ENCODE measurements at places on chromosomes 12 and 14.

DNA sequence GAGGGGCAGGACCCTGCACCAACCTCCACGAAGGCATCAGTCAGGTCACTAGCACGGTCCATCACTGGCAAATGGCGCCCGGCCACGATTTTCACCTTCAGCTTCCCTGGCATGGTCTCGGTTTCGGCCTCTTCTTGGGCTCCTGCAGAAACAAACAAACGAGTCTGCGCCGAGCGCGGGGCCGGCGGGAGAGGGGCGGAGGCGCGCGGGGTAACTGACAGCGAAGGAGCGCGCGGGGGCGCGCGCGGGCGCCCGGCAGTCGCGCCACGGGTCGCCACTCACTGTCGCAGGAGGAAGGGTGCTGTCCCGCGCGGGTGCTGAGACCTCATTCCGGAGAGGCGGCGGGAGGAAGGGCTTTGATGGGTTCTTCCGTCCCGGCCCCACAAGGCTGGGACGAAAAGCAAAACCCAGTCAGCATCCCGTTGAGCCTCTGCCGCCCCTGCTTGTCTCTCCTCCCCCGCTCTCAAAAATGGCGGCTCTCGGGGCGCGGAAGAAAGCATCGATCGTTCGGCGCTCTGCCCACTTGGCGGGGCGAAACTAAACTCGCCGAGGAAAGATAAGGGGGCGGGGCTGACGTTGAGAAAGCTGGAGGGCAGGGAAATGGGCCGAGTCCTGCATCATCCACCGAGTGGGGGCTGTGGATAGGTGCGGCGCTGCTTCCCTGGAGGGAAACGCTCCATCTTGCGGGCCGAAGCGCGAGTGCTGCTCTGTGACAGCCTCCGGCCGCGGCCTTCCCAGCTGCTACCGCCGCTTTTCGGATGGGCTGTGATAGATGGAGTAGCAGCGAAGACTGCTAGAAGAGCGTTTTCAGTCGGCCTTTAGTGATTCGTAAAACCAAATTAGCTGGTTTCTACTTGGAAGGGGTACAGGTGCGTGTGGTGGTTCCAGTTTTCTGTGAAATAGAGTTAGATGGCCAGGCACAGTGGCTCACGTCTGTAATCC, at the start of gene C2CD5:
TSS of gene C2CD5 (minus strand) at position 505 of the 942 bp plus-strand sequence. CDS start at position 113, 392 bp downstream.
- peak; percentile 89 for DNase-seq

DNA sequence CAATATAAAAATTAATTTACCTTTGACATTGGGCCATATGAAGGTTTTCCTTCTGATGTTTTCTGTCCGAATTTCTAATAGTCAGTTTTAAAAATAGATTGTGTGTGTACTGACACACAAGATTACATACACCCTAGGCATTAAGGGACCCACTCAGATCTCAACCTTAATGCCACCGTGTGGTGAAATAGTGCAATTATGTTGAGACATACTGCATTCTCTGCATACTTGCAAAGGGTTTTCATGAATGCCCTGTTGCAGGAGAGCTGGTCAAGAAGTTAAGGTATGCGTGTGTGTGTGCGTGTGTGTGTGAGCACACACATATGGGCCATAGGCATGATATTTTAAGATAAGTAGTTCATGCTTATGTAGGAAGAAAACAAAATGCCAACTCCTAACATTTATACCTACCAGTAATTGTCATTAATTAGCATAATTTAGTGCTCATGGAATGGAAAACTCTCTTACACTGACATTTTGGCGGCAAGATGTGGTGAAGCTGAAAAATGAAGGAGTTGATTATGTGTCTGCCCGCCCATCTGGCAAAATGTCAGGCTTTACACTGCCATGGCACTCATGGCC, 58.8 kb downstream of the PIK3C2G start:
- DNase-seq, result no peak

- DNase-seq, result no peak
These were observed 1.2 kb downstream of the VWF start for GRCh38 chr12:6123258-6123657.

GRCh38 chr12:76085520-76085868, 1.0 kb upstream of the NAP1L1 start:
- no peak for DNase-seq

DNA sequence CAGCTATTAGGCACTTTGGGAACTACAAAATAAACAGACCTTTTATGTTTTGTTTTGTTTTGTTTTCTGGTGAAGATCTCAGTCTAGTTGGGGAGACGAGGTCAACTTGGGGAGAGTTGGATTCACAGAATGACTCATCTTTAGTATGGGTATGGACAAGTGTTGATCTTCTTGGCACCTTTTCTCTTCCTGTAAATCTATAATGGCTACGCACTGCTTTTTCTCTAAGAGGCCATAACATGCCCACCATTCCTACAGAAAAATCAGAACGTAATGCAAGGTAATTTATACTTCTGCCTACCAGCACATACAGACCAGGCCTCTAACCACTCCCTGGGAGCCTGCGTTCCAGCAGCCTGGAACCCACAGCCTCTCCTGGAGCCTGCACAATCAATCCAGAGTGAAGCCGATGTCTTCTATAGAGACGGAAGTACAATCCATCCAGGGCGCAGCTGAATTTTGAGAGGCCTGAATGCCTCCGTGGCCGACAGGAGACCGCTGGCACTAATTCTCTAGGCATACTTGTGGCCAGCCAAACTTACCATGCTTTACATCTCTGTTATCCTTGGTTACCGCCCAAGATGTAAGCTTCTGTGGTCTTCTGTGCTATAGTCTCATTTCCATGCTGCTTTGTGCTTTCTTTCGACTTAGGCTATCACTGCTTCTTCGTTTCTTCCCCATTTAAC, 717 bp downstream of the PPHLN1 start:
- DNase-seq, result no peak

GRCh38 chr14:72254937-72255472, 322.8 kb downstream of the RGS6 start:
- no peak for DNase-seq

DNA sequence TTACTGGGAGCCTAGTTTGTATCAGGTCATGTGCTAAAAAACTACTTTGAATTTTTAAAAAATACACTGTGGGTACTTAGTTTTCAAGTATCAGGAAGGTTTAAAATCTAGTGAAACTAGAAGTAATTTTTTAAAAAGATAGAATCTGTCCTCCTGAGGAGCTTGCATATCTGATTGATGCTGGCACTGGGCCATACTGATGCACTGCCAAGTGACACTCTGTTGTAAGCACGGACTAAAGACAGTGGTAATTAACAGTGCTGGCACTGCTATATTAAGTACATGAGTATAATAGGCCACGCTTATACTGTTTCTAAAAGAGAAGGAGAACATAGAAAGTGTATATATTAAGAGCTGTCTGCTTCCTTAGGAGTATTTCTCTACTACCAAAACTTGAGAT, 10.0 kb upstream of the TBC1D30 start:
- no peak for DNase-seq

DNA sequence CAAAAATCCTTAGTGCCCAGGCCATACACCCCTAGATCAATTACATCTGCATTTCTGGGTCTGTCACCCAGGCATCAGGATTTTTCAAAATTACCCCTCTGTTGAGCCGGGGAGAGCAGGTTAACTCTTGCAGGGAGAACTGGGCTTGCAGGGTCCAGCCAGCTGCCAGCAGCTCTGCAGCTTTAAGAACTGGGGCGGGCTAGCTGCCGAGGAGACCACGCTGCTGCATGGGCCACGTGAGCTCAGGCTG, at the start of gene DGLUCY:
TSS of gene DGLUCY (plus strand) at position 245 of the 250 bp plus-strand sequence. CDS start 46,222 bp downstream, outside the sequence.
- no peak for DNase-seq

DNA sequence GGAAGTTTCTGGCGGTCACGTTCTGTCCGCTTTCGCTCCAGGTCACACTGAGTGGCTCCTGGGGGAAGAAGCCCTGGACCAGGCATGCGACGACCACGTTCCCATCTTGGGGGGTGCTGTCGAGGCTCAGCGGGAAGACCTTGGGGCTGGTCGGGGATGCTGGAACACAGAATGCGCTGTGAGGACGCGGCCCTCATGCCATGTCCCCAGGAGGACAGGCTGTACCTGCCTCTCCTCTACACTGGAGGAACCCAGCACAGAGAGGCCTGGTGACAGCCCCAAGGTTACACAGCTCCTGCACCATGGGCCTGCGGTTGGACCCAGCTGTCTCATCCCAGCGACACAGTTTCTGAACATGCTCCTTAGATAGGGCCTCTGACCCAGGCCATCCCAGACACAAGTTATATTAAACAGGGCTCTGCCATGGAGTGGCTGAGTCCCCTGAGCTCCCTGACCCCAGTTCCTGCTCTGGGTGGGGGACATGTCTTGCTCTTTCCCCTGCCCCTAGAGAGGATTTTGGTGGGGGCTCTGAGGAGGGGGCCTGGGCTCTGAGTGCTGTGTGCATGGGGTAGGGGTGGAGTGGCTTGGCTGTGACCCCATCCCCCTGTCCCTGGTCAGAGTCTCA, 62.0 kb downstream of the TMEM121 start:
- no peak for DNase-seq

DNA sequence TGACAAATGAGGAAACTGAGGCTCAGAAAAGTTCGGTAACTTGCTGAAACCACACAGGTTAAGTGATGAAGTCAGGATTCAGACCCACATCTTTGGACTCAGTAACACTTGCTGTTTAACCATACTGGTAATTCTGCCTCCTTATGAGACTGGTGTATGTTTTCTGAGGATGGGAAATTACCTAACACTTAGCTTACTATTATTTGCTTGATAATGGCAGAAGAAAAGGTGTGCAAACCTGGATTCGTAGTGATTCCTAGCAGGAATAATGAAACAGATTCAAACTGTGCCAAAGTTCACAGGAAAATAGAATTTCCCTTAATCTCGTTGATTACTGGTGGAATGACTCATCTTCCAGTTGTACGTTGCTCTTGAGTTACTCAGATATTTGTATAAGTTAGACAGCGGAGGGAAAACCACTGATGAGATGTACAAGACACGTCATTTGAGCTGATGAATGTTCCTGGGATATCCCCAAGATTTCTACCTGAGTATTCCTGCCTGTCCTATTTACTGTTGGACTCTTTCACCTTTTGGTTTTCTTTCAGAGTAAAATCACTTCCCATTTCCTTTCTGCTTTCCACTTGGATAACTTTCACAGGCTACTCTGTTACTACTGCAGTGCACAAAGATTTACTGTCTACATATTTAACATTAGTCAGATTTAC, 37.5 kb downstream of the PRORP start:
- DNase-seq, result no peak

GRCh38 chr14:70213721-70214282, 25.1 kb upstream of the SLC8A3 start:
- no peak for DNase-seq

- DNase-seq, result no peak
These were observed 77.4 kb downstream of the EML1 start for GRCh38 chr14:99870617-99871016.

DNA sequence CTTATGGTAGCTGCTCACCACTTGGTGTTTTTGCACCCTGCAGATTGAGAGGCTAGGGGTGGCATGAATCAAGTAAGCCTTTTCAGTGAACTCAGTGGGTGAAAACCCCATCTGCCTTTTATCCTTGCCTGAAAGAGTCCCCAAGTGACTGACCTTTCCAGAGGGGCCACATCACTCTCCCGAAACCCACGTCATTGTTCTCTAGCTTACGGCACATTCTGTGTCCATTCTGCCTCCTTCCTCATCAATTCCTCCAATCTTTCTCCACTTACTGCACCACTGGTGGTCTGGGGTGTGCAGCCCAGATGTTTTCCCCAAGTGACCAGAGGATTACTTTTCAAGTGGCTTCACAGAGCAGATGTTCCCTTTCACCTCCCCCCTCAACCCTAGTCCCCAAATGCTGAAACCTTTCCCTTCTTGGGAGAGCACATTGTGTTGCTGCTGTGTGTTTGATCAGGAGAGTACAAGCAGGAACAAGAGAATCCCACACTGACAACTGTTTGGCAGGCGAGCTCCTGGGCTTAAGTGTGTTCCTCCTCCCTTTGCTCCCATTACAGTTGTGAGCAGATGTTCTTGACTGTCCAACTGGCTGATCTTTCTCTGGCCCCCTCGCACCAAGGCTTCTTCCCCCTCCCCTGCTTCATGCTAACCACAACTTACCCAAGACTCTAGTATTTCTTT, 138.0 kb upstream of the IGF1 start:
- DNase-seq, result no peak

DNA sequence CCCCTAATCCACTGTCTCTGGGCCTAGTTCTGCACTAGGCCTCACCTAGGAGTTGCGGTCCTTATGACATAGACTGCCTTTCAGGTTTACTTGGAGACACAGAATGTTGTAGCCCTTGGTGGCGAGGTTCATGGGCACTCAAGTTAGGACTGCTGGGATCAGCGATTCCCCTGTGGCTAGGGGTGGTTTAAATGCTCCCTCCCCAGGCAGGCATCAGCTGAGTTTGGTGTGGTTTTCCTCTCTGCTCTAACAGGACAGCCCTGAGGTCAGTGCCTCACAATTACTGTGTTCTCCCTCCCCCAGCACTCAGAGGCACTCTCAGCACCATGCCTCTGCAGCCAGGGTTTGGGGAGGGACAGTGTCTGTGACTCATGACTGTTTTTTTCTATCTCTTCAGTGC, 22.2 kb upstream of the RDH16 start:
- DNase-seq, result no peak

GRCh38 chr12:101694986-101695385, 2.5 kb upstream of the CHPT1 start:
- no peak for DNase-seq

- no peak for DNase-seq
These were observed 403.7 kb upstream of the TMTC1 start for GRCh38 chr12:30187426-30187825.

GRCh38 chr14:22524115-22524783, 64.8 kb downstream of the DAD1 start:
- no peak for DNase-seq

Measured in stimulated activated CD8-positive, alpha-beta memory T cell treated with anti-CD3 and anti-CD28 coated beads, Interleukin-12 subunit alpha, Interleukin-12 subunit beta, amount 100 ng/mL, for 4 hours (primary cell).